ENCODE measurements at places on chromosomes 11 and 22.

DNA sequence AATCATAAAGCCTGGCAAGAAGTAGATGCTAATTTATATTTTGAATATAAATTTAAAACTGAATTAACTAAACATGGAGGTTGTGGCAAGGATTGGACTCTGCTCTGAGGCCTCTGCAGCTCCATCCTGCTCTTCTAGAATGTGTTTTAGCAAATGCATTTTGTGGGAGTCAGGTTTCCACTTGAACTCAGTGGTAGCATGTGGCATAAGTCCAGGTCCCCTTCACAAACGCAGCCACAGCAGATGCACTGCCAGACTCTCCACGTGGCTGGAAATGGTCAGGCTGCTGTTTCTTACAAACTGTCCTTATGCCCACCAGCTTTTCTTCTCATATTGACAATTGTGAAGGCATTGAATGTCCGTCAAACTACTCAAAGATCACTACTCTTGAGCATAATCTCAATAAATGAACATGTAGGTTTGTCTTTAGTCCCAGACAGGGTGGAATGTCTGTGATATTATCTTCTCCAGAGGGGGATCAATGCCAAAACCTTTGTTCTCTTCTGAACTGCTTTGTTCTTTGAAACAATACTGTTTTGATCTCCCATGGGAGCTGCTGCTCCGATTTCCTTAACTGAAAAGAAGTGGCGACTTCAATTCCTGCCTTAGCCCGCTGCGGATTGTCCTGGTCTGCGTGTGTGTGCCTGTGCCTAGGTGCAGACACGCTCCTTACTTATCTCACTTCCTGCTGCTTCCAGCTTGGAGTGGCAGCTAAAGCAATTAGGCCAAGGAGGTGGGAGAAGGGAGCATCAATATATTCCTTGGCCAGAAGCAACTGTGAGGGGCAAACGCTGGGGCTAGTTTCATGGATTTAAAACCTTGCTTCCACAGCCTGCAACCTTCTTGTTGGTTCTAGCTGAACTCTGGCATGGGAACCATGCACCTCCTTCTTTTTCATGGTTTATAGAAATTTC is 24.2 kb downstream of the EIF4G2 start:
- DNase-seq, result no peak

DNA sequence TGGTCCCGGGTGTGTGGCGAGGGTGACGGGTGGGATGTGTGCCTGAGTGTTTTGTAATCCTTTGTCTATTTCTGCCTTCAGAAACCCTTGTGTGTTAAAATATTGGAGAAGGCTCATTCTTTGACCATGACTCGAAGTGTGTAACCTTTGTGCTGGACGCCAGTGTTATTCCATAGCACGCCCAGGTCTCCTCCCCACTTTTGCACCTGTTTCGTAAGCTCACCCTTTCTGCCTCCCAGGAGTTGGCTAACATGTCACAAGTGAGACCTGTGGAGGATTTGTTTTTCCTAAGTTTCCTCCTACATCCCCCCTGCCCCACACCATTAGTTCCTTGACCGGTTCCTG is 382 bp downstream of the C11orf54 start:
- DNase-seq, result no peak

- no peak for DNase-seq
Measured at GRCh38 chr11:88501541-88501940, 164.0 kb upstream of the CTSC start.

DNA sequence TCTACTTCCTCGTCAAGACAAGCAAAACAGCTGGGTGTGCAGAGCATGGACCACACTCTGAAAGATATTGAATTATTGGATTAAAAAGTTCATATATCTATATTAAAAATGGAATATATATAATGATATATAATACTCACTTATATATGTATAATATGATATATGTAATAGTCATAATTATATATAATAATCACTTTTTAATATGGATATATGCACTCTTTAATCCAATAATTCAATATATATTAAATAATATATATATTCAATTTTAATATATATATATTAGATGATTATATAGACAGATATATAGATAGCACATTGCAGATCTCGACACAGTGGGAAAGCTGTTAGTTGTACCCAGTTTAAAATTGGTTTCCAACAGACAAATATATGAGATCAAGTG is 182.1 kb upstream of the CARD18 start:
- no peak for DNase-seq

GRCh38 chr11:62013537-62014476 is 46.4 kb upstream of the FTH1 start:
- no peak for DNase-seq

DNA sequence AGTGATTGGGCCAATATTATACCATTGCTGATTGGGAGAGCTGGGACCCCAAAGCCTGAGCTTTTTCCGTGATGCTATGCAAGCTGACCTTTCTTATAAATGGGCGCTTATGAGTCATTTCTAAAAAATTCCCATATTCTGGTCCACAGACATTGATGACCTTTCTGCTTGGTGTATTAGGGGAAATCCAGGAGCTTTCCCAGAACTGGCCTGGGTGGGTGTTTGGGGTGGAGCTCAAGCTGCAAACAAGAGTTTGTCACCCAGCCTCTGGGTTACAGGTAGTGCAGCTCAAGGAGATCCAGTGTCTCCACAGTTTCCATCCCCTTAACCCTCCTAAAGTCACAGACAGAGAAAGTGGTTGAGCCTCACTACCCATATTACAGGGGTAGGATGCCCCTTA is 67.7 kb downstream of the CCDC81 start:
- no peak for DNase-seq

DNA sequence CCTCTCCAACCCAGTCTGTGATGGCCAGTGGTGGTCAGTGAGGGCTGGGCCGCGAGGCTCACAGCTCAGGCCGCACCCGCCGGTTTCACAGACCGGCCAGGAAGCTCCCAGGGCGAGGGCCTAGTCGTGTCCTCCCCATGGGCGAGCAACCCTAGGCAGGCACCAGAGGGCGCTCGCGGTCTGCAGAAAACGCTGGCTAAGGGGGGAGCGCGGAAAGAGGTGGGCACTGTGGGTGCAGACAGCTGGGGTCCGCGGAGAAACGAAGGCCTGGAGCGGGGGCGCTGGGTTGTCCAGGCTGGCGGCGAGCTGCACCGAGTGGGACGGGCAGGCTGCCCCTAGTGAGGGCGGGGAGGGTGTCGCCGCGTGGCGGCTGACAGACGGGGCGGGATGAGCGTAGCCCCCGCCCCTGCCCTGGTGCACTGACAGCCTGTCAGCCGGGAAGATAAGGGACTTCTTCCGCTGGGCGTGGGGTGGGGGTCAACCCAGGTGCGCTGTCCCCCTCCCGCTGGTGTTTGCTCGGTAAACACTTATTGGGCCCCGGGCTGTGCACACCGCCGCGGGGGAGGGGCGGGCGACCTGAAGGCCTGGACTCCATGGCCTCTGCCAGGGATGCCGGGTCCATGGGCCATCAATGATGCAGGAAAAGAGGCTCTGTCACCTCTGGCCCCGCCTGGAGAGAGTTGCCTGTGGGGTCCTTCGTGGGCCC is 7.5 kb downstream of the GP1BB start:
- peak; percentile 94 for DNase-seq

DNA sequence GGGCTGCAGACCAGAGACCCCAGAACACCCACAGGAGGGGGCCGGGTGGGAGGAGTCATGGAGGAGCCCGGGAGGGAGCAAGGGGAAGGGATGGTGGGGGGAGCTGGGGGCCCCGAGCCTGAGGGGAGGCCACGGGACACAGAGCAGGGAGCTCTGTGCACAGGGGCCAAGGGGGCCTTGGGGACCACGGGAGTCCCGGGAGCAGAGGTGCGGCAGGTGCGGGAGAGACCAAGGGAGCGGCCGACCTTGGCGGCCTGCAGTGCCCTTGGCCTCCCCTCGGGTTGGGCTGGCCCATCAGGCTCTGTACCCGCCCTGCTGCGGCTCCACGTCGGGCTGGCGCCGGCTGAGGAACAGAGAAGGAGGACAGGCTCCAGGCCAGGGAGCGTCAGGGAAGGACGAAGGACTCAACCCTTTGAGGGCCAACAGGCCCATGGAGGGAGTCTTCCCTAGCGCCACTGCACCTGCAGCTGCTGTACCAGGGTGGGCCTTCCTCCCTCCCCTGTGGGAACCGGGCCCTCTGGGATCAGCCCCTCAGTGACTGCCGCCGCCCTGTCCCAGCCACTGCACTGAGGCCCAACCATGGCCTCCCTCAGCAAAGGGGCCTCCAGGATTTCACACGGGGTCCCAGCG is 17.8 kb upstream of the BRSK2 start:
- DNase-seq, result no peak

DNA sequence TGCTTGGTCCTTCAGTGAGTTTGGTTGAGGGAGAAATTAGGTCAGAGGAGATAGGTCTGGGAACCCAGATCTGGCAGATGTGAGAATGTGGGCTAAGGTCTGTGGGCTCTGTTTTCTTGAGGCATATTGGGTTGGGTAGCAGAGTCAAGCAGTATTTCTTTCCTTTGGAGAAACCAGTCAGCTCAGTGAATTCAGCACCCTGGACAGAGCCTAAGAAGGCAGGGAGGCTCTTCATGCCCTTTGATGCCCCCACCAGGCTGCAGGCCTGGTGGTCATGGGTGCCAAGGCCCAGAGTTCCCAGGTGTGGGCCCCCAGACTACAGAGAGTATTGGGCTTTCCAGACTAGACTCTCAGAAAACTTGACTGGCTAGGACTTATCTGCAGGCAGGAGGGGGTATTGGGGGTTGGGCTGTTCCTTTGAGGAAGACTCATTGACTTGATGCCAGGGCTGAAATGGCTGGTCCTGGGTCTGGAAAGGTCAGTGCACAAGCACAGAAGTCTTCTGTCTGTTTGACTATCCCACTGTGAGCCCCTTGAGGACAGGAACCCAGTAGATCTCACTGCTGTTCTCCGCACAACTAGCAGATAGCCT is 45.3 kb upstream of the NECTIN1 start:
- DNase-seq, result no peak

- DNase-seq, result no peak
Measured at GRCh38 chr11:75768909-75769771, 562 bp downstream of the DGAT2 start.

- DNase-seq, result no peak
Measured at GRCh38 chr11:11583801-11584529, 37.8 kb downstream of the GALNT18 start.

- DNase-seq, result no peak
Measured at GRCh38 chr11:35050541-35050995, 88.4 kb upstream of the CD44 start.

DNA sequence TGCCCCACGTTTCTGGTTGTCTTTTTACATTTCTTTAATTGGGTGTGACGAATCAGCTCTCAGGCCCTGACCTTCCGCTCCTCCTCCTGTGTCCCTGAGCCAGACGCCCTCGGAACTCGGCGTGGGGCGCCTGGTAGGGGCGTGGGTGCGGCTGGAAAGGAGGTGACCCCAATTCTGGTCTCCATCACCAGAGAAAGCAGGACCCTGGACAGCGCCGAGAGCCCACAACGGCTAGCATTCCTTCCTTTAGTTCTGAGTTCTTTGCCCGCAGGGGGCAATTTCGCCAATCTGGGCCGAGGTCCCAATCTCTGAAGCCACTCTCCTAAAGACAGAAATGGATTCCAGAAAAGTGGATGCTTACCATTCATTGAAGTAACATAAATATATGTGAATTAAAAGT is 11.7 kb upstream of the RBMXL2 start:
- DNase-seq, result no peak

DNA sequence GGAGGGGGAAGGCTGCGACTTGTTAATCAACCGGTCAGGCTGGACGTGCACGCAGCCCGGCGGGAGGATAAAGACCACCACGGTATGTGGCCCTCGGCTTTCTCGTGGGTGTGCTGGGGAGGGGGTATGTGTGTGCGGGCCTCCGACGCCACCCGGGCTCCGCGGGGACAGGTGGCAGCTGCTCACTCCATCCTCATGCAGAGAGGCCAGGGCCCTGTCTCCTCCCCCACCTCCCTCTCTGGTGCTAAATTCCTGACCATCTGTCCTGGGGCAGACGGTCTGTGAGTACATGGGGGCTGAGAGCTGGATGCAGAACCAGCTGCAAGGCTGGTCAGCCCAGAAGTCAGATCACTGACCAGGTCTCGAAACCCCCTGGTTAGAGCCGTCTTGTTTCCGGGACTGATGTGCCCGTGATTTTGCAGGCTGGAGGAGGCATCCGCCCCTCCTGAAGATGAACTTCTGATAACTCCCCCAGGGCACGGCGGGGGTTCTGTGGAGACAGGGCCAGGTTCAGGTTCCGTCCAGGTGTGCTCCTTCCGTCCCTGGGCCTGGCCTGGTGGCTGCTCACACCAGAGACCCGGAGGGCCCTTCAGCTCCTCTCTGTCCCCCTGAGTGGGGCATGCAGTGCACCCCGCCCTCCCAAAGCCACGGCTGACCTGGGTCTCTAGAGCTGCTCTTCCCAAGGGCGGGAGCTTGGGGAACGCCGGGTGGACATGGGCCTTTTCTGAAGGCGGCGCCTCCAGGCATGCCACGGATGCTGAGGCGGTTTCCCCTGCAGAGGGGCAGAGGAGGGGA is 1119.7 kb downstream of the BRD1 start:
- no peak for DNase-seq

- DNase-seq, result no peak
Measured at GRCh38 chr11:118657238-118657637, 22.2 kb downstream of the TREH start.

- DNase-seq, result peak; percentile 89
Measured at GRCh38 chr11:64152841-64153691, 12.8 kb downstream of the MACROD1 start.

GRCh38 chr22:49922484-49922883 is 4.0 kb downstream of the CRELD2 start:
- DNase-seq, result no peak

GRCh38 chr22:24402460-24403192 is 24.8 kb upstream of the ADORA2A start:
- no peak for DNase-seq

- no peak for DNase-seq
Measured at GRCh38 chr11:10926801-10927211, 69.0 kb upstream of the ZBED5 start.

GRCh38 chr22:50544746-50545253 is 899 bp upstream of the KLHDC7B start:
- no peak for DNase-seq

- no peak for DNase-seq
Measured at GRCh38 chr22:35418088-35418487, 18.1 kb downstream of the MCM5 start.

DNA sequence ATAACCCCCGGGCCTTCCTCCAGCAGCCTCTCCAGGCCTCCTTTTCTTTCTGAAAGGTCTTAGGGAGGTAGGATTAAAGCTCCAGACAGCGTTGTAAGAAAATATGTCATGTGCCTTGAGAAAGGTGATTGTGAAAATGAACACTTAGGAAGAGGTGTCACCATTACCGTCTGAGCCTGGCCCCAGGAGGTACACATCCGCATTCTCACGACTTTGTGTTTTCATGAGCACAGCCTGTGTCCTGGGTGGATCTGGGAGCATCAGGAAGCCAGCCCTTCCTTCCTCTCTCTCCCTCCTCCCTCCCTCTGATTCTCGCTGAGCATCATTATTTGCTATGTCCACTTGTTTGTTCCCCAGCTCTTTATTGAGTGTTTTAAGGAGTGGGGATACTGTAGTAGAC is 105.1 kb upstream of the CRYBB3 start:
- no peak for DNase-seq
